ENCODE measurements at places on chromosomes 11 and 22.

DNA sequence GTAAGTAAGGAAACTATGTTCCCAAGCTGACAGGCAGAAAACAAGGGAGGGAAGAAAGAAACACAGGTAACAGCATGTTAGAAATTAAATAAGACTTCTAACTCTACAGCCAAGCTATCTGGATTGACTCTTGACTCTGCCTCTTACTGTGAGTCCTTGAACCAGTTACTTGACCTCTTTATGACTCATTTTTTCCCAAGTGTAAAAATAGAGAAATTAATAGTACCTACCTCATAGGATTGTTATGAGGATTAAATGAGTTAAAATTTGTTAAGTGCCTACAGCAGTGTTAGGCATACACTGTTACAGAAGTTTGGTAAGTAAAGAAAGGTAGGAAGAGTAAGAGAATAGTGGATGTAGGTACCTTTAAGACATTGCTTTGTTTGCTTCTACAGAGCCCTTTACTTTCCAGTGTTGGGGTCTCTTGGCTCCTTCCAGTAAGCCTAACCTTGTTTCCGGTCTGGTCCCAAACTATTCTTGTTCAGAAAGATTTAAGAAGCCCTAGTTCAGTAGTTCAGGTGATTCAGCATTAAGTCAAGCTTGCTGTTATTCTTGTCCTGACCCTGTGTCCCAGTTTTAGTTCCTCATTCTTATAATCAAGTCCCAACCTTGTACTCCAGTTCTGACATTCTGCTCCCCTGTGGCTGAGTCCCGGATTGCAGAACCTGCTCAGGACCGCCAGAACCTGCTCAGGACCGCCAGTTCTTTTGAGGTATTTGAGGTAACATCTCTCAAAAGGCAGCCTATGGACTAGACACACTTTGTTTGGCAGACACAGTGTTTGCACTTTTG is 963.4 kb upstream of the CCDC90B start:
- DNase-seq: no peak

DNA sequence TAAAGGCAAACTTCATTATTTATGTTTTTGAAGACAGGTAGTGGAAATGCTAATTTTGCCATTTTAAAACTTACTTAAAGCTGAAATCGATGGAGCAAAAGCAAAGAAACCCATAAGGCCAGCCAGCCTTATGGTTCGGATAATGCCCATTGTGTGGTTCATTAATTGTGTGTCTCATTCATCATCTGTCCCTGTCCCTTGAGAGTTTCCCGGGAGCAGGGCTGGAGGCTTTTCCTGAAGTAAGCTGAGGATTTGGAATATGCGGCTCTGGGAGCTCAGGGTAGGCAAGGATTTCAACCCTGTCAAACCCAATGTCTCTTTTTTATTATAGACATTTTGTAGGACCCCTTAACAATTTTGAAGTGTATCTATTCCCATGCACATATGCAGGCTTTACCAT is 790.0 kb upstream of the KIRREL3 start:
- no peak for DNase-seq

DNA sequence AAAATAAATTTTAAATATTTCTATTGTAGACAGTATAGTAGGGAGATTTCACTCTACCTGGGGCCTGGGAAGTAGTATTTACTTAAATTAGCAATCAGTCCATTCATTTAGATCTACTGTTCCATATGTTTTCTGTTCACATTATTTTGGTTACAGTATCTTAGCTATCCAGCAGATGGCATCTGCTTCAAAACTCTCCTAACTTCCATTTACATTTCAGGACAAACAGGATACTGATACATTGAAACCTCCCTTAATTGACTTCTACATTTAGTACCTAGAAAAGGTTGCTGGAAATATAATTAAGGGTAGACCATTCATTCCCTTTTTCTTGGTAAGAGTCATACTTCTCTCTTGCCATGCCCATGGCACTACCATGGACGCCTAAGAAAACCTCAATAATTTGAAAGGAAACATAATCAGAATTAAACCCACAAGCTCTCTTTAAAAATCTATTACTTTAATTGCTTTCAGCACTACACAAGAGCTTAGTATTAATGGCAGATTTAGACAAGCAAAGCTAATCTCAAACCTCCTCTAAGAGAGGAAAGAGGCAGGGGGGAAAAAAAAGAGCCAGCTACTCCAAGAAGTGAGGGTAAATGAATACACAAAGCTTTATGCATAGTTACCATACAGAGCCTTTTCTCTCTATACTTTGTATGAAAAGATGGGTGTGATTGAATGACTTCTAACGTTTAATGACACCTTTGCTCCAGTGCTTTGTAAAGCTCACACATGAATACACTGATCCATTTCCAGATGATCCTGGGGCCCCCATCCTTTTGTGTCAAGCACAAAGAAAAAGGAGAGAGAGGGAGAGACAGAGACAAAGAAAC is 131.2 kb upstream of the MTMR2 start:
- DNase-seq: peak; percentile 20

DNA sequence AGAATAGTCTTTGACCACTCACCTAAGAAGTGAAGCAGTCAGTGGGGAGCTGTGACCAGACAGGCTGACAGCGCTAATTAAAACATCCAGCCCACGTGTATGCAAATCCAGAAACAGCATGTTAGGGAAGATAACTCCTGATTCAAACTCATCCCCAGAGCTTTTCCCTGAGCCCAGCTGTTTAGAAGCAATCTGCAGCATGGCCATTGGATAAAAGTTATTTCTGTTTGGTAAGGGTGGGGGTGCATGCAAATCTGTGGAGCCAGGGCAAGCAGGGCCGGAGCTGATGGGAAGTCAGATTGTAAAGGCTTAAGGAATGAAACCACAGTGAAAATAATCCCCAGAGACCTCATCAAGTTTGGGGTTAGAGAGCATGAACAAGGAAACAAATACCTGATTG is 247.9 kb upstream of the KIRREL3 start:
- DNase-seq: no peak

- no peak for DNase-seq
Observed at GRCh38 chr22:19681863-19682245, 32.4 kb upstream of the SEPTIN5 start.

DNA sequence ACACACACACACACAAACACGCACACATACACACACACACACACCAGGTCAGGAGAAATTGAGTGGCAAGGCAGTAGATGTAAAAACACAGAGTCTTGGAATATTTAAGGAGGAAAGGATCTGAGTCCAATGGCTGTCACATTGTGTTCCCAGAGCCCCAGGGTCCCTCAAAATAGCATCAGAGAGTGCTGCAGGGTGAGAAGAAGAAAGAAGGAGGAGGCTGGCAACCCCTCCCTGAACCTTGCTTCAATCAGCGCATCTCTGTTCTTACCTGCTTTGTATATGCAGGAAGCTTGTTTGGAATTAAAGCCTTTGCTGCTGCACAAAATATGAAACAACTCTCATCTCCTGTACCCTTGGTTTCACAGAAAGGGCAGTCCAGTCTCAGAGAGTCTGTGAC is 406.5 kb downstream of the MIAT start:
- DNase-seq: no peak

DNA sequence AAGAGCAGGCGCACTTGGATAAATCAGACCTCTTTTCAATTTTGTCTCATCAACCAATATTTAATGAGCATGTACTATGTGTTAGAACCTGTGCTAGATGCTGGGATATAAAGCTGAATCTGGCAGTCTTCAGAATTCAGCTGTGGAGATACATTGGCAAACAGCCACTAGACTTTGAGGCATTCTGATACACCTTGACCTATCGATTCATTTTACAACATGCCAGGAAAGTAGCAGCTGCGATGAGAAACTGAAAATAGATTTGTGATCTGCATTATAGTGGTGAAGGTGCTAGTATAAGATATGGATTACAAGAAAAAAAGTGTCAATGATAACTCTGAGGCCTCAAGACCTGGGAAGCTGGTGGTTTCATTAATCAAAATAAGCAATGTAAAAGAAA is 1338.1 kb upstream of the TENM4 start:
- DNase-seq: no peak

DNA sequence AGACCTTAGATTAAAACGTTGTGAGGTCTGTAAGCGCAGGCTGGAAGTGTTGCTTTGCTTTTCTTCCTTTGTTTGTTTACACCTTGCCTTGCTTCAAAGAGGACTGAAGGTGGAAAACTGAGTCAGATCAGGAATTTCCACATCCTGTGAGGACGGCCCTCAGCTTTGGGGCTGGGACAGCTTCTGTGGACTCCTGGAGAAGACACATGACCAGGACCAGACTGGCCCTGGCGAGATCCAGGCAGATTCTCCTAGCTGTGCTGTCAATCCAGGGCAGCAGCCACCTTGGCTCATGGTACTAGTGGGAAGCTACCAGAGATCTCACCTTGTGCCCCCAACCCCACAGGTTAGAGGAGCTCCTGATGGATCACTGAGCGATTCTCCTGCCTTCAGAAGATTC is 1461.9 kb downstream of the TBC1D22A start:
- DNase-seq: no peak
